ENCODE measurements at places on chromosomes 12 and 14.

- DNase-seq = no peak
Observed at GRCh38 chr12:113208041-113208934, 13.0 kb upstream of the TPCN1 start.

GRCh38 chr12:65670775-65671174, 153.5 kb upstream of the HMGA2 start:
- DNase-seq = no peak

- DNase-seq = no peak
Observed at GRCh38 chr12:132646850-132647249, 28.3 kb downstream of the P2RX2 start.

GRCh38 chr12:95593266-95593871, 42.1 kb upstream of the USP44 start:
- DNase-seq = peak; percentile 35

DNA sequence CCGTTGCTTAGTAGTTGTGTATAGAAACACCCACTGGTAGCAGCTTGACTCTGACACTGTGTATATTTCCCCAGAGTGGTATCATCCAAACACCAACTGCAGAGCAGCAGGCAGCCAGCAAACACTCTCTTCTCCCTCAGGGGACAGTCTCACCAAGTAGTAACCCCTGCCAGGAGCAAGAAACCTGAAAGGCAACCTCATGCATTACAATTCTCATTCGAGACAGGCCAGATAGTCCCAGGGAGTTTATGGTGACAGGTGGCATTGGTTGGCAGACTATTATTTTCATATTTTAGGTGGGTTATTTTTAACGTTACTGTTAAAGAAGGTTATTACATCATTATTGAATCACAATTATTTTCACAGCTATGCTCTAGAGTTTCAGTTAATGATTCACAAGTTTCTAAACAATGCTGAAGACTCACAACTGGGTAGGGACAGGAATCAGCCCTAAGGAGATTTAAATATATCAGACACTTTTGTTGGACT, 222.8 kb downstream of the EGLN3 start:
- DNase-seq = no peak

- no peak for DNase-seq
Observed at GRCh38 chr12:64269161-64269560, 47.1 kb upstream of the KICS2 start.

DNA sequence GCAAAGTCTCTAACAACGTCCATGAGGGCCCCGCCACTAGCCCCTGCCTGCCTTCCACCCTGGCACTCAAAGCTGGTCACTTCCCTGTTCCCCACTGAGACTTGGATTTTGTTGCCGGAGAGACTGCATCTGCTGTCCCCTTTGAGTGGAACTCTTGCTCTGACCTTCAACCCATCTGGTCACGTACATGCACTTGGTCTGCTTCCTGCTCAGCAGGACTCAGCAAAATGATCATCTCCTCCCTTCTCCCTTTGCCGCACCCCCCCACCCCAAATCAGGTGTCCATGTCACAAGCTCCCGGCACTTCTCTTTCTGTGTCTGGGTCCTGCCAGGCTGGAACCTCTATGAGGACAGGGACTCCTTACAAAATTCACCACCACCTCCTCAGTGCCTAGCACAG, 180.9 kb downstream of the CHST11 start:
- no peak for DNase-seq

DNA sequence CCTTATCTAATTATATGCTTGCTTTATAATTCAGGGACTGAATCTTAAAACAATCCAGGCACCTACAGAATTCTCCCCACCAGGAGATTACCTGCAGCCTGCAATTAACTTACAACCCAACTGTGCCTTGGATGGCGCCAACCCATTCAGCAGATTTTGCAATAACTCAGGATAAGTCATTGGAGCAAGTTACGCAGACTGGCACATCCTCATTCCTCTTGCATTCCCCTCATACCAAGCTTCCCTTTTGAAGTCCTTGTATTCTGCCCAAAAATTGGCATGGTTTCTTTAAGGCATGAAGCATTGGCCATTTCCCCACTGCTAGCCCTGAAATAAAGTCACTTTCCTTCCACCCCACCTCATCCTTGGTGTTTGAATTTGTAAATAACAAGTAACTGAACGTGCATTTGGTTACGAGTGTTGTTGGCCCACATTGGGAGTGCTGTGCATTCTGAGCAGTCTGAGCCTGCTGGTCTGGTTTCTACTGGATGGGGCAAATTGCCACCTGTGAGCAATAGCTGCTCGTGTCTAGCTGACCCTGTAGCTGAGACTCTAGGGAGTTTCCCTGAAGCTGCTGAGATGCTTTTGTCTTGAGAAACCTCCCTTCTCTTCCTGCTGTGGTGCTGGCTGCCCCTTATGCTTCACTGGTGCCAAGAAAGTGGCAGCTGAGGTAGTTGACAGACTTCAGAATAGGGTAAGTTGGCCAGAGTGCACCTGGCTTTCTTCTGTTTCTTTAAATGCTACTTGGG, 99.2 kb upstream of the SCAF11 start:
- no peak for DNase-seq

DNA sequence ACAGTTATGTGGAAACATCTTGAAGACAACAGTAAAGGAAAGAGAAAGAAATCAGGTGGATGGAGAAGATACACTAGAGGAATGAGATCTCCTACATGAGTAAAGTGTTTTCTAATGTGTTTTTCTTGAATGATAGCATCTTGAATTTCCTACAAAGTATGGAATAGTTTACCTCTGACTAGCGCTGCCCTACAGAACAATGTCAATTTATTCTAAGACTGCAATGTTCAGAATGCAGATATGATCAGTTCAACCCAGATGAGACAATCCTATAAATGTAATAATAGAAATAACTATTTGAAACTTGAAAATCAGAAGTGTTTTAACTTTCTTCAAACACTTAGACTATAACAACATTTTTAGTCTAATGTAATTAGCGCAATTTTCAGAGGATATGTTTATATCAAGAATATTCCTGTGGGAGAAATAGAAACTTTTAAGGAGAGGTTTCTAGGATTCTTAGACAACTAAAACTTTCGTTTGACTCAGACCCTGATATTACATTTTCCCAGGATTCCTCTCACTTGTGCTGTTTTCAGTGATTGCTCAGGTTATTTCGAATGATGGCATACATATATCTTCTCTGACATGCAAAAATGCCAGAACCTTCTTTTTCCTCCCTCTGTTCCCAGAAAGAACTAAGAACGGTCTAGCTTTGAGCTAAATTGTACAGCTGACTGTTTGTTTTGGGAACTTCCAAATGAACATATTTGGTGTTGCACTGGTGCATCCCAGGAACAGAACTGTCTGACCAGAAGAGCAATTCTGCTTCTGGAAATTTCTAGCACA, 1017.4 kb downstream of the DIO2 start:
- no peak for DNase-seq

DNA sequence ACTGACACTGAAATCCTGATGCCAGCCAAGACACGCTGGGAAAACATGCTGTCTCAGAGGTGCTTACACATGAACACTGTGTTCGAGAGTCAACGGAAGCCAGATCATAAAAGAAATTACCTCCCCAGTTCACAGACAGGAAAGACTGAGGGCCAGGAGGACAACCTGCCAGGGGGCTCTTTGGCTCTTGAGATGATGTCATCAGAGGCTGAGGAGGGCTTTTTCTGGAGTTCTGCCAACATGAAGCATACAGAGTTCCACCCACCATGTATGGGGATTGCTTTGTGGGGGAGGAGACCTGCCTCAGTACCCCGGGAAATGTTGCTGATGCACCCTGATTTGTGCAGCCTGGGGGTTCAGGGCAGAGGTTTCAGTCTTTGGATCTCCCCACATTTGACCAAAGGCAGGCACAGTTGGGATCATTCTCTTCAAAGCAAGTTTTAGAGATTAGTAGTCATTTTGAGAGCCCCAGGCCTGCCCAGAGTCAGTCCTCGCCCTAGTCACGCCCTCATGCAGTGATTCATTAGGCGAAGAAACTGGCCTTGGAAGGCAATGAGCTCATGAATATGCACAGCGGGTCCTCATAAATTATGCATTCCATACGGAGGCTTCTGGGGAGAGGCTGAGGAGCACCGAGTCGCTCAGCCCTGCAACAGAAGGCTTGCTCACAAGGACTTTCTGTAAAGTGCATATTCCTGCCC, 34.9 kb upstream of the EML1 start:
- peak; percentile 85 for DNase-seq

GRCh38 chr14:32698831-32699230, 239.8 kb upstream of the NPAS3 start:
- DNase-seq = no peak

DNA sequence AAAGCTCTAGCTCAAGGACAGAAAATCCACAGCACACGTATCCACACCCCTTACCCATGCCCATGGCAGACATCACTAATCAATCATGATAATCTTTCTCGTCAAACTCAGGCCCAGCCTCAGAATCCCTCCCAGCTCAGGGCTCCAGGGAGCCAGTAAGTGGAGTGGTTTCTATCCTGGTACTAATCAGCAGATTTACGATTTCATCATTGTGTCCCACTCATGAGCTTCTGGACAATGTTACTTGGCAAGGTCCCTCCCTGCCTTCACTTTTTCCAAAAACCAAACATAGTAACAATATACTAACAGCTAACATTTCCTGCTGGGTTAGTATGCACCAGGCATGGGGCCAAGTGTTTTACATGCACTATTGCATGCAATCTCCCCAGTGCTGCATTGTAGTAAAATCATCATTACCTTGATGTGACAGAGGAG, 45.8 kb upstream of the NCOR2 start:
- peak; percentile 48 for DNase-seq

DNA sequence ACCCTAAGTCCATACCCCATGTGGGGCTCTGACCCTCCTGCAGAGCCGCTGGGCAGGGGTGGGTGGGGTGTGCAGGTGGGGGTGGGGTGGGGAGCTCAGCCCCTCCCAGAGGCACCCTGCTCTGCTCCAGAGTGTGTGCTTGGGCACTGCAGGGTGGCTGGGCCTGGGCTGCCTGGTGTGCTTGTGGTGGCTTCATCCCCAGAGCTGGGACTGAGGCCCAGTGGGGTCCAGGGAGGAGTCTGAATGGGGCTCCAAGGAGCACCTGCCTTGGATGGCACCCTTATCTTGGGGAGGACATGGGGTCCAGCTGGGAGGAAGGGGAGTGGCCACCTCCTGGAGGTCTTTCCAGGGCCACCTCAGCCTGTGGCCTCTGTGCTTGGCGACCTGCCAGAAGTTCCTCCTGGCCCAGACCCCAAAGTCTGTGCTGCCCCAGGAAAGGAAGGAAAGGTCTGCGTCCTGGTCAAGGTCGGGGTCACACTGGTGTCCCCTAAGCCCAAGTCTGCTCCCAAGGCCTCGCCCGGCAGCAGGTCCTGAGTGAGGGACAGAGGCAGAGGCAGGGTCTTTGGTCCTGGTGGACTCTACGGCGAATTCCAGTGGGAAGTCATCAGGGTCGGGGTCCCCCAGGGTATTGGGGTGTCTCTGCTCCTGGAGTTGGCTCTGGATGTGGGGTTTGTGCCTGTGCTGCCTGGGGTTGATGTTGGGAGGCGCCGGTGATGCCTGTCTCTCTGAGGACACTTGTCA, 373.4 kb downstream of the TMEM121 start:
- peak; percentile 9 for DNase-seq

DNA sequence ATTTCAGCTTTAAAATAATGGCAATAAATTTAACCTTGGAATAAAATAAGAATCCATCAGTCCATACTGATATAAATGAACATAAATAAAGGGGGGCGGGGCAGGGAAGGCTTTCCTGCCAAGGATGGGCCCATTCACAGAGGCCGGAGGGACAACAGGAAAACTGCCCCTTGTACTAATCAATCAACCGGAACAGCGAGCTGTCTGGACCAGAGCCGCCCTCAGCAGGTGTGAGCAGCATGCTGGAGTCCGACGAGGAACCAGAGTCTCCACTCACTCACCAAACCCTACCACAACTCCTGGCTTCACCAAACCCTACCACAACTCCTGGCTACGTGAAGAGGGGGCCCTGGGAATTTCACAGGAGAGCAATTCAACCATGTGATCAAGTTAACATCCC, 51.3 kb downstream of the RIMBP2 start:
- no peak for DNase-seq

GRCh38 chr12:6998715-6999451, 19.4 kb downstream of the LPCAT3 start:
- no peak for DNase-seq

DNA sequence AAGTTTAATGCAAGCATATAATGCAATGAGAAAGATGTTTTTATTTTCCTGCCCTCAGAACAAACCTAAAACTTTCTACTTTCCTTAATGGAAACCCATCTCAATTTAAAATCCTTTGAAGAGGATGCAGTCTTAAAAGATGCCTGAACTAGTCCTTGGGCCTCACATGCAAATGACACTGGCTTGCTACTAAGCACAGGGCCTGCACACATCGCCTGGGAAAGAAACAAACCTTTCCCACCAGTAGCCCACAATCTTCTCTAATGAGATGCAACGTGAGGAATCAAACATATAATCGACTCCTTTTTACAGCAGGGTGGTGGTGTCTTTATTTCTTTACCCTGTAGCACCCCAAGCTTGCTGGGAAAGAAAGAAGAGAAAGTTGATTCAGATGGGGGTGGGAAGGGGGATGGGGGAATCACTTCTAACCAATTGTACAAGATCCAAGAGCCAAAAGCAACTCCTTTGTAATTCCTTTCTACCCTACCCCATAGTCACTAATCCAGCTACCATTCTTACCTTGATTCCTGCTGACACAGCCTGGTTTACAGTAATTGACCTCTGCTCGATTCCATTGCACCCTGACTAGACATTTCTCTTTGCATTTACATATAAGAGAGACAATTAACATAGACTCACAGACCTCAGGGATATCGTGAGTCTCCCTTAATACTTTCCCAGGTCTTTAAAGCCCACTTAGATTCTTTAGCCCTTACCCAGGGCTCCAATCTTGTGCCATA, 69.5 kb upstream of the FERMT2 start:
- DNase-seq = no peak

DNA sequence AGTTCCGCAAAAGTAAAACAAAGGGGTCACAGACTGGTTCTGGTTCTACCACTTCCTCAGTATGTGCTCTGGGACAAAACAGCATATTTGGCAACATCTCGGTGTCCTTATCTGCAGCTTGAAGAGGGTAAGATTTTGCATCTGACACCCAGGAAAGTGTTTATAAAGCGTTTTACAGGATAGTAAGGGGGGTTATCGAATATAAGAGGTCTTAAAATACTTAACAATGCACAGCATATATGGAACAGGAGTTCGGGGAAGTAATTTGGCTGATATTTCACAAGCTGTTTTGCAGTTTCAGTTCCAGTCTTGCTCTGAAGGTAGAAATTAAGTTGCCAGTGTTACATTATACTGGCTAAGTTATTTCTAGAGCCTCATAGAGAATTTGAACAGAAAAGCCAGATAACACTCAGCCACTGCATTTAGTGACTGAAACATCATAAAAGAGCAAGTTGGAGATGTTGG, 904 bp upstream of the MAP4K5 start:
- no peak for DNase-seq

GRCh38 chr12:116257215-116257614, 20.3 kb downstream of the MED13L start:
- DNase-seq = no peak
